EH (cell line): ENCODE measurements at places on chromosomes 16 and 17.
A peak's percentile ranks its signal among the peaks of the same experiment; 100 is the strongest.

- DNase-seq = no peak
Observed at GRCh38 chr17:73478768-73479424, 165.3 kb downstream of the SDK2 start.

GRCh38 chr17:1174263-1174880, 5.4 kb downstream of the ABR start:
- DNase-seq = no peak

GRCh38 chr17:44575403-44575802, 18.1 kb downstream of the FZD2 start:
- no peak for DNase-seq

- DNase-seq = no peak
Observed at GRCh38 chr17:17776889-17777288, 59.9 kb downstream of the SREBF1 start.

- no peak for DNase-seq
Observed at GRCh38 chr17:2947588-2947950, 115.8 kb downstream of the OR1D5 start.

DNA sequence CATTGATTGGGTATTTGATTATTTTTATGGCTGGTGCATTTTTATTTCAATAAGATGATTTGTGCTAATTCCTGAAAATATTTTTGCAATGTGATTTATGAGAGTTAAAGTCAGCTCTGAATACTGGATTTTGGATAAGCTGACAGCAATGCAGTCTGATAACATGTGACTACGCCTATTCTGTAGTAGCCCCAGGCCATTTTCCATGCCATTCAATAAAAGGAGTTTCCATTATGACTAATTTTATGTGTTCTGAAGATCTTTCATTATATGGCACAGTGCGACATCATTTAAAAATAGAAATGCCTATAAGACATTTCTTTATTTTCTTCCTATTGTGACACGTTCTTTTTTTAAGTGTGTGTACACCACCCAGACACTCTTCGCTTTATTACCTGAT, 46.3 kb downstream of the KCNJ2 start:
- DNase-seq = no peak

- DNase-seq = no peak
Observed at GRCh38 chr17:39208893-39209292, 8.8 kb downstream of the RPL19 start.

GRCh38 chr17:48153691-48154358, 46.3 kb downstream of the SNX11 start:
- peak; percentile 69 for DNase-seq

DNA sequence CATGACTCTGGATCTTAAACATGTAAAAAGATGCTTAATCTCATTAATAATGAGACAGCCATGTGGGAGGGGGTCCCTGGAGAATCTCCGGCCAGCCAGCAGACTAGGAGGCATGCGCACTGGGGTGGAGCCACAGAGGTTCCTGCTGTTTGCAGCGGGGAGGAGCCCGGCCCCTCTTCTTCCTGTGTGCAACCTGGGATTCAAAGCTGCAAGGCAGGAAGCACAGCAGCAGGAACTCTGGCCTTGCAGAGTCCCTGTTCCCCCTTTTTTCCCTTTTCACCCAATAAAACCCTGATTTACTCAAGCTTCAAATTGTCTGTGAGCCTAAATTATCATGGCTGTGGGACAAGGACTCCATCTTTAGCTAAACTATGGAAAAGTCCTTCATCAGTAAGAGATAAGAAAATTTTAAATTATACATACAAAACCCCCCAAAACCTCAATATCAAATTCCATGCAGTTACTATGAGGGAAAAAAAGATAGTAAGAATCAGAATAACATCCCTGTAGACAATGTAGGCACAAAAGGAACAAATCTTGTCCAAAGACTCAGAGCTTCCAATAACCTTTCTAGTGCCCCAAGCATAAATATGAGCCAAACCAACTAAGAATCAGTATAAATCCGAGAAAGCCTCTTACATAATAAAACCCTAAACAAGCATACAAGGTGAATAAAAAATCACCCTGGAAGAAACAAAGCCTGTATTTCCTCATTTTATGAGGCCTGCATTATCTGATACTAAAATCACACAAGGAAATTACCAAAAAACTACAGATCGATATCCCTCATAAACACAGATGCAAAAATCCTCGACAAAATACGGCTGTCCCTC, 12.1 kb downstream of the CFDP1 start:
- peak; percentile 67 for DNase-seq

DNA sequence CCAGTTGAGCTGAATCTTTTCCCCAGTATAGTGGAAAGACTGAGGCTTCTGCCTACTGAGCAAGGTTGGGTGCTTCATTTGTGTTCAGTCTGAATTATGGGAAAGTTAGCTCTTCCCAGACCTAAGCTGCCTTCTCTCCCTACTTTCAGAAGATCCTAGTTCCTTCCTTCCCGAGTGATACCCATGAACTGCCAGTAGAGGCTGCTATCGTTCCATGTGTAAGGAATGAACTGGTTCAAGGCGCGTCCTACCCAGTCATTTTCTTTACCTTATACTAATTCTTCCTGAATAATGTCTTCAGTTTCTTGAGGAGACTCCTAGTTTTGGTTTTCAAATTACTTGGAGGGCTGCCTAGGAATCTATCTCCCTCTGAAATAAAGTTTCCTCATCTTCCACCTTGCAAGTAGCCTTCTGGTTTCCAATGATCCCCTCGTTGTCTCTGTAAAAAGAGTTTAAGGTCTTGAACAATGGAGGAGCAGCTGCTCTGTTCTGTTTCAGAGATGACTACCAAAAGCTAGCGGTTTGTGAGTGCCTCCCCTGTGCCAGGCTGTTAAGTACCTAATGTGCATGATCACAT, 934 bp upstream of the AOC2 start:
- DNase-seq = peak; percentile 72

DNA sequence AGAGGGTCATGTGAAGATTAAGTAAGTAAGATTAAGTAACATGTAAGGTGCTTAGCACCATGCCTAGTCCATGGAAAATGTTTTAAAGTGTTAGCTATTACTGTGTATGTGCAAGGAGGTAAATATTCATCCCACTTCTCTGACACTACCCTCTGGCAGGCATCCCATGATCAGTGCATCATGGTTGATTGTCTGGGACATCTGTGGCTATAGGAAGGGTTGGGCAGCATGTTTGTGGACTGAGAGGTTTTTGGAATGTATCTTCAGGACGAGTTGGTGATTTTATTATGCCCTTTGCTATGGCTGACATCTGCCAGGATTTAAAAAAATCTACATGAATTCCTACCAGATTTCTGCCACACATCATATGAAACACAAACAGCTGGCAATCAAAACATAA, 6.5 kb upstream of the TAOK1 start:
- DNase-seq = peak; percentile 74

GRCh38 chr16:84314814-84315213, 20.1 kb downstream of the WFDC1 start:
- peak; percentile 44 for DNase-seq

DNA sequence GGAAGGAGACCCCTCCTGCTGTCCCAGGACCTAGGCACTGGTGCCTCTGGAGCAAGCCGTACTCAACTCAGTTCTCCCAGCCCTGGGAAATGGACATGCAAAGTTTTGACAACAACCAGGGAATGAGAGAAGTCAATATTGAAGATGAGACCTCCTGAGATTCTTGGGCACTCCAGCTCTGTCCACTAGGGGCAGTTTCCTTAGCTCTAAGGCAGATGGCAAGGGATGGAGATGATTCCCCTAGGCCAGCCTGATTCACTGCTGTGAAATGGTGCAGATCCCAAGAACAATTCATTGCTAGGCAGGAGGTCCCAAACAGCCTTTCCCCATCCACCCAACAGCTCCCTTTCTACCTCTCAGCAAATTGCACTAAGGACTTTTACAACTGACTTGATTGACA, 20.5 kb upstream of the SDR42E2 start:
- DNase-seq = peak; percentile 36

DNA sequence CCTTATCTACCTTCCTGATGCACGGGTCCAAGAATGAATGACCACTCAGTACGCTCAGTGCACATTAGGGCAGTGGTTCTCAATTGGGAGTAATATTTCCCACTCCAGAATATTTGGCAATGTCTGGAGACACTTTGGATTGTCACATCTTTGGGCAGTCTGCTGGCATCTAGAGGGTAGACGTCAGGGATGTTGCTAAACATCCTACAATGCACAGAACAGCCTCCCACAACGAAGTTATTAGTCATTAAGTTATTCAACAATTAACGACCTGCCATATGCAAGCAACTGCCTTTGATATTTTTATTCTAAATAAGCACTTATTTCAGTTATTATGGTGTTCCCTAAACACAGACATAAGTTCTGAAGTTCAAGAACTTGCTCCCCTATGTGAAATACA, 669.3 kb downstream of the TOX3 start:
- peak; percentile 8 for DNase-seq
